ENCODE measurements at places on chromosomes 3 and 15.

DNA sequence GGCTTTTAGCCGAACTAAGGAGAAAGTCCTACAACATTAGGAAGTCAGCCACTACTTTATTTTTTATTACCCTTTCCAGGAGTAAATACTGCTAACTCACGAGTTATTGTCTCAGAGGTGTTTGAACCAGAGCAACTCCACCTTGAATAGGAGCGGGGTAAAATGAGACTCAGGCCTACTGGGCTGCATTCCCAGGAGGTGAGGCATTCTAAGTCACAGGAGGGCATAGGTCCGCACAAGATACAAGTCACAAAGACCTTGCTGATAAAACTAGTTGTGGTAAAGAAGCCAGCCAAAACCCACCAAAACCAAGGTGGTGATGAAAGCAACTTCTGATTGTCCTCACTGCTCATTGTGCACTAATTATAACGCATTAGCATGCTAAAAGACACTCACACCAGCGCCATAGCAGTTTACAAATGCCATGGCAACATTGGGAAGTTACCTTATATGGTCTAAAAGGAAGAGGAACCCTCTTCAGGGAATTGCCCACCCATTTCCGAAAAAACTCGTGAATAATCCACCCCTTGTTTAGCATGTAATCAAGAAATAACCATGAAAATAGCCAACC is 555.9 kb downstream of the IGSF11 start:
- DNase-seq: no peak

GRCh38 chr15:100902436-100903167 is 16.6 kb upstream of the LRRK1 start:
- DNase-seq: no peak

DNA sequence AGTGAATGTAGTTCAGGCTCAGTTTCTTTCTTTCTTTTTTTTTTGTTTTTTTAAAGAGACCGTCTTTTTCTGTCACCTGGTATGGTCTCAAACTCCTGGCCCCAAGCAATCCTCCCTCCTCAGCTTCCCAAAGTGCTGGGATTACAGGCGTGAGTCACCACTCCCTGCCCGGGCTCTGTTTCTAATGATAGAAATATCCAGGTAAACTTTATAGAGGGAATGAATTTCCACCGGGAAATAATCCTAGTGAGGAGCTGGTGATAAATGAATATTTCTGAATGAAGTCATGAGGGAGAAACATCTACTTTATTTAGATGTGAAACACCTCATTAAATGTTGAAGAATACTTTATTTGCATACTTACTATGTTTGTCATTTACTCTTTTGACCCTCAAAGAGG is 7.2 kb downstream of the RNF13 start:
- DNase-seq: peak; percentile 35

- DNase-seq: no peak
Observed at GRCh38 chr15:51137024-51137423, 42.3 kb upstream of the TNFAIP8L3 start.

GRCh38 chr3:11305509-11305908 is 33.3 kb downstream of the ATG7 start:
- no peak for DNase-seq

DNA sequence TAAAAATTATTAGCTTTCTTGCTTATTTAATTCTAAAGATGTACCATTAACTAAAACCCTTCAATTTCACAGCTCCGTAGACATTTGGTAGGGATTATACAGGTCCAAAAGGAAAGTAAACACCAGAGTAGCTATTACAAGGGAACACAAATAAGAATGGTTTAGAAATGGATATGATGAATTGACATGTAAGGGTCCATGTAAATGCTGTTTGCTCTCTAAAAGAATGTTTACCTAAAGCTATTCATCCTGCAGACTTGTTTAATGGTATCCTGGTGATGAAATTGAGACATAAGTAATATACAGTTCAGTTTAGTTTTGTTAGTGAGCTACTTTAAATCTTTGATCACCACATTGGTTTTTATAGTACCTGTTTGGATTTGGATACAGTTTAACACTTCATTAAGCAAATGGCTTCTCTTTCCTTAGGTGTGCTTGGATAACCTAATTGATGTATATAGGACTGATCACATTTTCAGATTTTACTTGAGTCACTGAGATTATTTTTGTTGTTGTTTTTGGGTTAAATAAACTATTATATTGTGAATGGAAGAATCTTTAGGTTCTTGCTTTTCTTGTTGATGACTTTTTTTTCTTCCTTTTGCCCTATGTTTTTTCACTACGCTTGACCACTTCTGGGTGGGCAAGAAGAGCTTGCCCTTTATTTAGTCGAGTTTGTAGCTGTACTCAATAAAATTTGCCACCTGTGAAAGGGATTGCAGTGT is 115.4 kb downstream of the TCF12 start:
- no peak for DNase-seq

Measured in HCT116 (cell line).